Cerebellar cortex (tissue), 1 donor: ENCODE measurements at places on chromosomes 5 and 9.

- DNase-seq: no peak
Measured at GRCh38 chr5:152151940-152152339, 227.3 kb upstream of the GLRA1 start.

GRCh38 chr9:104682642-104683041 is 11.7 kb upstream of the OR13D1 start:
- peak; percentile 59 for DNase-seq

GRCh38 chr5:128687930-128688329 is 149.9 kb upstream of the FBN2 start:
- no peak for DNase-seq

GRCh38 chr9:93464876-93465275 is 11.5 kb upstream of the FAM120AOS start:
- no peak for DNase-seq

DNA sequence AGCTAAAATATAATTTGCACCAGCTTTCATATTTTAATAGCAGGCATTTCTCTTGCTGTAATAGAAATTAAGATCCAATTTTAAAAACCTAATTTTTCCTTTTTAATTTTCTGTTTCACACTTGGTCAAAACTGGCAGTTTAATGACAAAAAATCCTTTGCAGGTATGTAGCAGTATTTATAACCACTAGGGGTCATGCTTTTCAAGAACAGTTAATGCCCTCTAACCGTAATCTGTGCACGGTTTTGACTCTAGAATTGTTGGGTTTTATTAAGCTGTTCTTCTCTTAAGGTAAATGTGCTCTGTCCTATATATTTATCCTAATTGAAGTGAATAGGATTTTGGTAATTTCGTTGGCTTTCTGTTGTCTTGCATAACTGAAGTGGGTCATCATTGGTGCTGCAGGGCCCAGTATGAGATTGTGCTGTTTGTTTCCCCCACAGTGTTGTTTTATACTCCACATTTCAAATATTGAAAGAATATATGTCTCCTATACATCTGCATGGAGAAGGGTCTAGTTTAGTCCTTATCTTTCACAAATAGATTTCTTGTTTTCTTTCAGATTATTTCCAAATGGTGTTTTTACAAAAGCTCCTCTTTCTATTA is 107.4 kb downstream of the SCAMP1 start:
- DNase-seq: peak; percentile 22

DNA sequence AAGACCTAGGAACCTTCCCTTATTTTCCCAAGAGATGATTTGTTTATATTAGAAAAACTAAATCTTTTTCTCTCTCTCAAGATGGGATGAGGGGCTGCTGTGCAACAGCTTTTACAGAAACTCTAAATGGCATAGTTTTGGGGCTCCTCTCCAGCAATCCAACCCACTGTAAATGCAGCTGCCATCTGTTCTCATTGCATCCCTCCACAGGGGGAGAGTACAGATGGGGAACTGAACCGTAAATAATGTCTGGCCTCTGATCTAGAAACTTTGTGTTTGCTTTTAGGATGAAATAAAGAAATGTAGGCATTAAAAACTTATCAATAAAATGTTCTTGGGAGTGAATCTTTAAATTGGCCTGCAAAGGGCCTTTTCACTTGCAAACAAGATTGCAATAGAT is 291.4 kb downstream of the MCTP1 start:
- peak; percentile 60 for DNase-seq

DNA sequence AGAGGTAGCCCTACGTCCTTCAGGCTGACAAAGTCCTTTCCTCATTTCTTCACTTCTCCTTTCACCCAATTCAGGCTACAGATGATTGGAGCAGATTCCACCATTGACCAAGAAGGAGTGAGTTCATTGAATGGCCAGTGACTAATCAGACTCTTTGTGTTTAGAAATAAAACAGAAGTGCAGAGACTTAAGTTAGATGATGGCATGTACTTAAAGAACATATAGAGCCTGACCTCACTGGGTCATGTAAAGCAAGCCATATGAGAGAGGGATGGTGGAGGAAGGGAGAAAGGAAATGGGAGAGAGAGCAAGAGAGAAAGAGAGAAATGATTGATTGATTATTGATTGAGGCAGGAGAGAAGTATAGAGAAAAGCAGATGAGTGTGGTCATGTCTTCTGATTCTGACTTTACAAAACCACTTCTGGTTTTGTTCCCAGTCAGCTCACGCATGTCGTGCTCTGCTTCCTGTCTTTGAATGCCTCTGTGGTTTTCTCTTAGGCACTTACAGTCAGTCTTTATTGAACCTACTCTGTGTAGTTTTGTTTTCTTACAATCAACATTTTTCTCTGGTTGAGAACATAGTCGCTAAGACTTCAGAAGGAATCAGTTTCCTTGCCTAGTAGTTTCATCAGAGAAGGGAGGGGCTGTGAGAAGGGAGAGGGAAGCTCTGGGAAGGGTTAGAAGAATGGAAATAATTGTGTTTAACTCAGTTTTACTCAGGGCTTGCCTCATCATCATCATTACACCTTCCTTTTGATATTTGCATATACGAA is 149.2 kb upstream of the KLF9 start:
- no peak for DNase-seq

DNA sequence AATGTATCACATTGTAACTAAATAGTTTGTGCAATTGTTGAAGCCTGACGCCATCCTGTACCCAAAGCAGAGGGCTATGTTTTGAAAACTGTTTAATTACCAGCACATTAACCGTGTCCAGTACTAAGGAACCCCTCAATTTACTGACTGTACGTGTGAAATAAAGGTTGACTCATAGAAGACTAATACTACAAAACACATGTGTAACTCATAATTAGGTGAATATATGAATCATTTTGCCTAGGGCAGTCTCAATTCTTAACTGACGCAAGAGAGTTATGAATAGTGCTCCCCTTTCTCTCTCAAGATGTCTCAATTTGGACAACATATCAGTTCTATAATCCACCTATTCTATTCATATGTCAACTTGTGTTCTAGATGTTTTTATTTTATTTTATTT is 558.4 kb downstream of the PRDM9 start:
- no peak for DNase-seq

- no peak for DNase-seq
Measured at GRCh38 chr5:8851101-8851500, 694.8 kb downstream of the SEMA5A start.

DNA sequence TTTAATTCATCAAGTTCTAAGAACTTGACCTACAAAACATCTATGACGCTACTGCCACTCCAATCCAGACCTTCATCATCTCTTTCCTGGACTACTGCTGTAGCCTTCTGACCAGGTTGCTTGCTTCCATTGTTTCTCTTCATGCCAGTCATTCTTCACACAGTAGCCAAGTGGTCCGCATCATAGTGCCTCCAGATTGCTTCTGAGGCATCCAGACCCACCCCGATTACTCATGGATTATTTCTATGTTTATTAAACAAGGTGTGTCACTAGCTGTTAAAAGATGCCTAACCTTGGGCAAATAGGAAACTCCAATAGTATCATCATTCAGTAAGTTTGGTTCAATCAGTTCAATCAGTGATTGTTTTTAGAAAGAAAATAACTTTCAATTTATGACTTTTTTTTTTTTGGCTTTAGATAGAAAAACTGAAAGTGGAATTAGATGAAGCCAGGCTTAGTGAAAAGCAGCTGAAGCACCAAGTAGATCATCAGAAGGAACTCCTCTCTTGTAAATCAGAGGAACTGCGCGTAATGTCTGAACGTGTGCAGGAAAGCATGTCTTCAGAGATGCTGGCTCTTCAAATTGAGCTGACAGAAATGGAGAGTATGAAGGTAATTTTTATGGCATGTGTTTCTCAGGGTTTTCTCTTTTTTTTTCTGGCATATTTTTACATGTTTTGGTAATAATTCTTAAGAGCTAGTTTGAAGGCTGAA is 9.5 kb downstream of the SPDL1 start:
- no peak for DNase-seq

DNA sequence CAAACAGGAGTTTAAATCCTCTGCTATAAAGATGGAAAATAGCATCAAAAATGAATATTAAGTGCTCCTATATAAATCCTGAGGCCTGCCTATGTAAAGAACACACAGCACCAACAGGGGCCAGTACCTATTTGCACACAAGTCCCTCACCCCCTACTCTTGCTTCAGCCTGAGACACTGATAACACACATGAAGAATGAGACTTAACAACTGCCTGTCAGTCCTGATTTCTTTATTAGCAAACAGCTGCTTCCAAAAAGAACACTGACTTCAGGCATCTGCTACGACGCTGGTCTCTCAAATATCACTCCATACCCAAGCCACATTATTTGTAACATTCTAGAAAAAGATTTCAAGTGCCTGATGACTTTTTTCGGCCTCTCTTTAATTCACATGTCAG is 55.5 kb downstream of the MYO10 start:
- no peak for DNase-seq

GRCh38 chr9:128114326-128115186 is 13.0 kb downstream of the PTGES2 start:
- DNase-seq: no peak

- no peak for DNase-seq
Measured at GRCh38 chr9:92730897-92731296, 33.7 kb downstream of the BICD2 start.

GRCh38 chr5:123423278-123424149 is at the start of gene CEP120:
Gene CEP120, minus strand, starts transcription at chr5:123423403. Its CDS starts 405 bp downstream, at chr5:123422998.
- DNase-seq: peak; percentile 100

DNA sequence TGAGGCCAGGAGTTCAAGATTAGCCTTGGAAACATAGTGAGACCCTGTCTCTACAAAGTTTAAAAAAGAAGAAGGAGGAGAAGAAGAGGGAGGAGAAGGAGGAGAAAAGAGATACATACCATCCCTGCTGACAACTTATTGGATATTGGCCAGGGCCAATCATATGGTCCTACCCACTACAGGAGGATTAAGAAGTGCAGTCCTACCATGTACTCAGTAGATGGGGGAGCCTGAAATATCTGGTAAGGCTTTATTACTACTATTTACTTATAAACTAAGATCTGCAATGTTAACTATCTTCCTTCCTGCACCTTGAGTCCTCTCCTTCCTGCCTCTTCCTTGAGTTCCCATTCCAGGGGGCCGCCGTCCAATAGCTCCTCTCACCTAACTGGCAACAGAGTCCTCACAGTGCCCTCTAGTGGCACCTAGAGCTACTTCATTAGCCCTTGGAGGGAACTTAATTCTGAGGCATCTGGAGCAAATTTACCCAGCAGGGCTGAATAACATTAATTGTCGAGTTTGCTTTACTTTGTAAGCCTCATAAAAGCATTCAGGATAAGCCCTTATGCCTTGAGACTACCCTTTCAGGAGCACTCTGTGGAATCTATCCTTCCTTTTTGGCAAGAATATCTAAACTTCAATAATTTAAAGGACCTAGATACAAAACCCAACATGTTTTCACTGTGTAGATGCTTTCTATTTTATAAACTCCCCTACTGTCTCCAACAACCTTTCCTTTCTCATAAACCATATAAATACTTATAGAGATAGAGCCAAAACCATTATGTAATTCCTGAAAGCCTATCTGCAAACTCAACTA is 39.1 kb upstream of the RANBP6 start:
- DNase-seq: peak; percentile 74

- no peak for DNase-seq
Measured at GRCh38 chr5:172499287-172499686, 45.0 kb upstream of the SH3PXD2B start.

- DNase-seq: no peak
Measured at GRCh38 chr9:137042751-137043727, 2.9 kb downstream of the NPDC1 start.

GRCh38 chr9:99606957-99607356 is 214.7 kb upstream of the NR4A3 start:
- DNase-seq: no peak

- DNase-seq: no peak
Measured at GRCh38 chr9:108103046-108103693, 613.6 kb upstream of the KLF4 start.

DNA sequence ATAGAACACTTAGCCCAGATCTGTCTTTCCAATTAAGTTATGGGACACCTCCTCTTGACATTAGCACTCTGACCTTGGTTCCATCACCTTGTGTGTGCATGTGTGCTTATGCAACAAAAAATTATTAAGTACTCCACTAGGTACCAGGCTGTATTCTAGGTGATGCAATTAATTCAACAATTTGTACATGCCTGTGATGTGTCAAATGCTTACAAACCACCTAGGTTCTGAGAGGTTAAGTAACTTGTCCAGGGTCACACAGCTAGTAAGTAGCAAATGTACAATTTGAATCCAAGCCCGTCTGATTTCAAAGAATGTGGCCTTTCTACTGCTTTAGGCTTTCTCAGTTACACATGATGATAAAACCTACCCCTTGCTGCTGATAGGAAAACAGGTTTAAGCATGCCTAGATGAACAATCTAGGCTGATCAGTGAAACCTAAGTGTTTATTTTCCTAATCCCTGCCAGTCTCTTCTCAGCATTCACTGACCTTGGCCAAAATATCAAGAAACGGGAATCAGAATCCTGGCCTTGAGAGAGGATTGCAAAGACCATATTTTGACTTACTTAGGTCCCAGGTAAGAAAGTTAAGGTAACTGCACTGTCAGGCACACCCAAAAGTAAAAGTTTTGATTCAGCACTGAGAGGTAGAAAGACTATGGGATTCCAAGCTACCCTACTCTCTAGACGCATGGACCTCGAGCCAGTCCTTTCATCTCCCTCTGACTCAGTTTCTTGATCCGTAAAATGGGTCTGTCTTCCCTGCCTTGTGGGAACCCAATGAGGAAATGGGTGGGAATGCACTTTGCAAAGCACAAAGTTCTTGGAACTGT is 1.0 kb downstream of the TBC1D2 start:
- peak; percentile 19 for DNase-seq

GRCh38 chr9:115746496-115746895 is 407.1 kb upstream of the PAPPA start:
- no peak for DNase-seq

DNA sequence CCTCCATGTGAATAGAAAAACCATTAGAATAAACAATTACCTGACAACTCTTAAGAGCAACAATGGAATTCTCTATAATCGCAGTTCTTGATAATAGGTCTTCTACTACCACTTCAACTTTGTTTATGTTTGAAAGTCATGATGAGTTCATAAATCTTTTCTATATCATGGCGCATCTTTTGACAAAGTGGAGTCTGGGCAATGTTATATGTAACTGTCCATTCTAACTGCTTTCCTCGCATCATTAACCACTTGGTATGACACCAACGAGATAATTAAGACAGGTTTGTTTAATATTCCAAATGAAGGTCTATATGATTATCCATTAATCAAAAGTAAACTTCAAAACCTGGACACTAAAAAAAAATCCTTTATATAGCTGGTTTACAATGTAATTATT is 272.0 kb downstream of the DENND1A start:
- DNase-seq: no peak

DNA sequence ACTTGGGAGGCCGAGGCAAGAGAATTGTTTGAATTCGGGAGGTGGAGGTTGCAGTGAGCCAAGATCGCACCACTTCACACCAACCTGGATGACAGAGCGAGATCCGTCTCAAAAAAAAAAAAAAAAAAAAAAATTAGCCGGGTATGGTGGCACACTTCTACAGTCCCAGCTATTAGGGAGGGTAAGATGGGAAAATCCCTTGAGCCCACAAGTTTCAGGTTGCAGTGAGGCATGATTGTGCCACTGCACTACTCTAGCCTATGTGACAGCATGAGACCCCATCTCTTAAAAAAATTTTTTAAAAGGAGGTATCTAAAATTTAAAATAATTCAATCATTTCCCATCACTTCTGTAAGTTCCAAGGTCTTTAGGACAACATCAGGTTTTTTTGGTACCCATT is 26.0 kb downstream of the PSIP1 start:
- DNase-seq: no peak
